Kidney (tissue), 22 donors: ENCODE measurements at places on chromosomes 7 and 10. TPM values are rescaled to one million over a fixed set of nuclear protein-coding genes. Genes with fewer than 3 reads are reported as not detected.

The LIPM gene
- total RNA-seq = not detected

The MMD2 gene
- not detected for total RNA-seq

The ATRNL1 gene
- total RNA-seq = 7.1 TPM

The ZYX gene
- total RNA-seq = 193 TPM

The PALD1 gene
- 14.4 TPM for total RNA-seq

The LRRC4 gene
- 1.6 TPM for total RNA-seq

The MSMB gene
- total RNA-seq = not detected

The OR9A2 gene
- total RNA-seq = not detected

The C10orf67 gene
- 1.6 TPM for total RNA-seq

The MLLT10 gene
- total RNA-seq = 54.2 TPM

The CTAGE15 gene
- 2.2 TPM for total RNA-seq

The NEUROG3 gene
- not detected for total RNA-seq

The ADIRF gene
- total RNA-seq = 357 TPM

The NET1 gene
- 86.5 TPM for total RNA-seq

The ZNF853 gene
- total RNA-seq = 5.4 TPM

The LRIT1 gene
- total RNA-seq = not detected
